Substantia nigra (tissue), 51 donors: ENCODE measurements at places on chromosomes 12 and 14.

DNA sequence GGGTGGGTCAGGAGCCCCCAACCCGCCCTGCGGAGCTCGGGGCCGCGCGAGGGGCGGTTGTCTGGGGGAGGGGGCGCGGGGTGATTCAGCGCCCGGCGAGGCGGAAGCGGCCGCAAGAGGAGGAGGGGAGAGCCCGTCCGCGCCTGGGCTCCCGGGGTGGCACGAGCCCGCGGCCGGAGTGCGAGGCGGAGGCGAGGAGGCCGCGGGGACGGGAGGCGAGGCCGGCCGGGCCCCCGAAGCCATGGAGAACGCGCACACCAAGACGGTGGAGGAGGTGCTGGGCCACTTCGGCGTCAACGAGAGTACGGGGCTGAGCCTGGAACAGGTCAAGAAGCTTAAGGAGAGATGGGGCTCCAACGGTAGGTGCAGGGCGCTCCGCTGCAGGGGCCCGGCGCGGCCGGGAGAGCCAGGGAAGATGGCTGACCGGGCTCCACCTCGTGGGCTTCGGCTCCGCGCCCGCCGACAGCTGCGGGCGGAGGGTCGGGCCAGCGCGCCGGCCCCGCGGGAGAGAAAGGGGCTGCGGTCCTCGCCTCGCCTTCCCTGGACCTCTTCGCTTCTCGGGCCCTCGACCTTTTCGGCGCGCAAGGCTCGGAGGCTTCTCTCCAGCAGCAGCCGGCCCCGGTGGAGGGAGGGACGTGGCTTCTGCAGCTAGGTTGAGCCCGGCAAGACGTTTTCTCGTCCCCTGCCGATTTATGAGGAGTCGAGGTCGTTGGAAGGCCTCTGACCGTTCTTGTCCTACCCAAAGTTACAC is 677 bp downstream of the ATP2A2 start:
- peak; percentile 53 for DNase-seq

DNA sequence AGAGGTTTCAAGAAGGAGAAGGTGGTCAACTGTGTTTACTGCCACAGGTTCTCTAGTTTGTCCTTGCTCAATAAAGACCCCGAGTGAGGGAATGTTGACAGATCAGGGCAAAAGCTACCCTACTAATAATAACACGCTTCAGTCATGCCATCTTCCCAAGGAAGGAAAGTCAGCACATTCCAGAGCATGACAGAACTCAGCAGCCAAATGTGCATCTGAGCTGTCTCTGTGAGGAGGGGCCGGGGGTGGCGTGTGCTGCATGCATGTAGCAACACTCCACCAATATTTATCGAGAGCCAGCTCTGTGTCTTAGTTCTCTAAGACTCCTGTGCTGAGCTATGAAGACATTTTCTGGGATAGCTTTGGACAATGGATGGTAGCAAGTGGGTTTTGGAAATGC is 260.4 kb downstream of the DPF3 start:
- no peak for DNase-seq

DNA sequence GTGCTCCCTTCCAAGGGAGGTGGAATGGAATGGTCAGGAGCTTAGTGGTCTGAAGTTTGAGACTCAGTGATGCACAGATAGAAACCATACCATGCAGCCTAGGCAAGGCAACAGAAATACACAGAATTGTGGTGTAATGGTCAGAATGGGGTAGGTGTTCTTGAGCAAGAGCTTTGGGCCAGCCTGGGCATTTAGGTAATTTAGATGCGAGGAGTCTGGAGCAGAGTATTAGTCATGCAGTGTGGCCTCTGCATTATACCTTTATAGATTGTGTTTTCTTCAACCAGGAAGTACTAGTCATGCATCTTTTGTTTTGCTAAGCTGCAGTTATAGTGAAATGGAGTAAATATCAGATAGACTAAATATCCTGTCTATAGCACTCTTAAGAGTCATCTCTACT is 118.3 kb downstream of the DAAM1 start:
- DNase-seq, result no peak

DNA sequence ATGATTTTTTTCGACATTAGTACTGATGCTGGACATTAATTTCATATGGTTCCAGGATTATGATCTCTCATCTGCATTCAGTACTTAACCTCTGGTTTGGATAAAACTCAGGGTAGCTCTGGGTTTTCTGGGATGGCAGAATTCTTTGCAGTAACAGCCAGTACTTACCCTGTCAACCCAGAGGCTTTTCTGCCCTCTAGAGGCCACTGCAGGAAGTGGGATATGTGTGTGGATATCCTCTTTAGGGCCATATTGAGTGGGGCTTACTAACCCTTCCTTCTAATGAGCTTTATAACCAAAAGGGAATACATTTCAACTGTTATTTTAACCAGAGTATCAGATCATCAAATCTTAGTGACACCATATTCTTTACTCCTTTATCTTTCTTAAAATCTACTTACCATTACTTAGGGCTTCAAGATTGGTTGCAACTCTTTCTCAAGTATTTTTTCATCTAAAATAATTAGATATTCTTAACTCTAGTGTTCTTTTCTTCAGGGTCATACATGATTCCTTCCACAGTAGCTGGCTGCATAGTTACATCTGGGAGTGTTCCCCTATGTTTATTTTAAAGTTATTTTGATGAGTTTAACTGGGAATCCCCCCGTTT is 488.0 kb upstream of the STXBP6 start:
- DNase-seq, result no peak

DNA sequence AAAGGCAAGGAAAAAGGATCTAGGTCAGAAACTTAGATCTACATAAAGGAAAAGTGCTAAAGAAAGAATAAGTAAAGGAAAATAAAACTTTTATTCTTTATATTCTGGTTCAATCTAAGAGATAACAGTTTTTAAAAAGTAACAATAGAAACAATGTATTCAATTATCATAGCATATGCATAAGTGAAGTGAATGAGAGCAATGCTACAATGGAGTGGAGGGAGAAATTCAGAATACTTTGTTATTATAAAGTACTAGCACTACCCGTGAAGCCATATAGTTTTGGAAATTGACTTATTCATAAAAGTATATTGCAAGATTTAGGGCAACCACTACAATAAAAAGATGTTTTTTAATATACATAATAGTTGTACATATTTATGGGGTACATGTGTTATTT is 586.0 kb upstream of the MDGA2 start:
- DNase-seq, result no peak

DNA sequence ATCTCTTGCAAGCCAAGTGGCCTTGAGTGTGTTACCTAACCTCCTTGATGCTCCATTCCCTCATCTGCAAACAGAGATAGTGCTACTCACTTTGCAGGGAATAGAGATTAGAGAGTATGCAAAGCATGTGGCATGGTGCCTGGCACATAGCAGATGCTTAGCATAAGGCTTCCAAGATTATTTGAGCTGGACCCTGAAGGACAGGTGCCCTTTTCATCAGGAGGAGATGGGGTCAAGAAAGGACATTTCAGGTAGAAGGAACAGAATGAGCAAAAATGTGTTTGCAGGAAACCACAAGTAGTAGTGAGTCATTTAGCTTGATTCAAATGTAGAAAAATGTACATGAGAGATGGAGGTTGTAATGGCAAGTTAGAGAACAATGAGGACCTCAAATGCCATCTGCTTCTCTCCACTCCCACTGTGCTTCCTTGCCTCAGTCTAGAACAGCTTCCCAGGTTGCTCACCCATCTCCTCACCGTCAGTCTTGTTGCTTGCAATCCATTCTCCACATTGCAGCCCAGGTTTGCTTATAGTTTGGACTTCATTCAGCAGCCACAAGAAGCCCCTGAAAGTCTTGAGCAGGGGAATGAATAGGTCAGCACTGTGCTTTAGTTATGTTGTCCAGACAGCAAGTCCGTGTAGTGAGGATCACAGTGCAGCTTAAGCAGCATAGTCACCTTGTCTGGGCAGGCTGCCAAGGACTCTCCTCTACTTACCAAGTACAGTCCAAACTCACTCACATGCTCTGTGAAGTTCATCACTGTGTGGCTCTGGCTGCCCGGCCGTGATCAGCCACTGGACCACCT is 536.3 kb upstream of the CCDC196 start:
- DNase-seq, result no peak

DNA sequence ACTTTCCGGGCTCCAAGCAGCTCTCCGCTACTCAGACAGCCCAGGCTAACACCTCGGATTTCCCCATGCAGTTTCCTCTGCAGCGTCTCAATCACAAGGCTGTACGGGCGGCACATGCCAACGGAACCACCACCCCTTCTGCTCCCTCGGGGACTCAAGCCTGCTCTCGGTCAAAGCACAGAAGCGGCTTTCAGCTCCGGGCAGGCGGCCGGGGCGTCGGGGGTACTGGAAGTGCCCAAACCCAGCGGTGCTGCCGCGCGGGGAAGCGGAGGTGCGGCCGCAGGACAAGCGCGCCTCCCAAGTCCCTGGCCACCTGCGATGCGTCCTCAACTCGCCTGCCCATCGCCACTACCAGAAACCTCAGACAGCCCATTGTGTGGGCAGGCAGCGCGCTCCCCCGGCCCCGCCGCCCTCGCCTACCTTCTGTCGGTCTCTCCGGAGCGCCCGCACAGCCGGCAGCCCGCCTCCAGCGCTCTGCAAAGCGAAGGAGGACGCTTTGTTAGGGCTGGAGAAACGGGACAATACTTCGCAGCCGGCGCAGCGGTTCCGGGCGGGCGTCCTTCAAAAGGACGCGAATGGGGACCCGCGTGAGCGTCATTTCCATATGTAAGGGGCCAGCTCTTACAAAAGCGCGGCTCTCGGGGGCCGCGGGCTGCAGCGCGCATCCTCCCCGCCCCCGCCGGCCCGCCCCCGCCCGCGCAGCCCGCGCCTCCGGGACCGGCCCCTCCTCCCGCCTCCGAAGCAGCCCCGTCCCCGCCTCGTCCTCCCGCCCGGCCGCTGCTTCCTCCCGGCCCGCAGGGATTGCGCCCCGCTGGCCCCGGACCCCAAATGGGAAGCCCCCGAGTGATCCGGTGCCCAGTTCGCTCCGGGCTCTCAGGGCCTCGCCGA is 674 bp downstream of the NIN start:
- DNase-seq, result peak; percentile 67

DNA sequence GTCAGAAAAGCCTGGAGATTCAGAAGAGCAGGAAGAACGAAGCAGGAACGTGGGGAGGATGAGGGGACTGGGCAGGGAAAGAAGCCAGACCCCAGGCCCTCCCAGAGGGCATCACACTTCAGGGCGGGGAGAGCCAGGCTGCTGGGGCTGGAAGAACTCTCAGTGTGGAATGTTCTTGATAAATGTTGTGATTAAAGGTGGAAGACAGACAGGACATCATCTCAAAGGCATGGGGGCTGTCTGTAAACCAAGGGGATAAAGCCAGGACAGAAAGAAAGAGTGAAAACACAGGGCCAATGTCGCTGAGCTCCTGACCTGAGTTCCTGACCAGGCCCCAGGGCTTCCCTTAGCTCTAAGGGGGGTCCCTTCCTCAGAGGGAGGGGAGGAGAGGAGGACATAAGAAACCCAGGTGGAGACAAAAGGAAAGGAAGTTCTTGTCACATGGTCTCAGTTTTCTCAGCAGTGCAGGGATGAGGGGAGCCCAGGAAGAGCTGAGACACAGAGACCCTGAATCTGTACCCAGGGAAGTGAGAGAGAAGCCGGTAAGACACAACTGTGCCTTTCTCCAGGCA is 56.3 kb downstream of the SETD3 start:
- DNase-seq, result no peak

DNA sequence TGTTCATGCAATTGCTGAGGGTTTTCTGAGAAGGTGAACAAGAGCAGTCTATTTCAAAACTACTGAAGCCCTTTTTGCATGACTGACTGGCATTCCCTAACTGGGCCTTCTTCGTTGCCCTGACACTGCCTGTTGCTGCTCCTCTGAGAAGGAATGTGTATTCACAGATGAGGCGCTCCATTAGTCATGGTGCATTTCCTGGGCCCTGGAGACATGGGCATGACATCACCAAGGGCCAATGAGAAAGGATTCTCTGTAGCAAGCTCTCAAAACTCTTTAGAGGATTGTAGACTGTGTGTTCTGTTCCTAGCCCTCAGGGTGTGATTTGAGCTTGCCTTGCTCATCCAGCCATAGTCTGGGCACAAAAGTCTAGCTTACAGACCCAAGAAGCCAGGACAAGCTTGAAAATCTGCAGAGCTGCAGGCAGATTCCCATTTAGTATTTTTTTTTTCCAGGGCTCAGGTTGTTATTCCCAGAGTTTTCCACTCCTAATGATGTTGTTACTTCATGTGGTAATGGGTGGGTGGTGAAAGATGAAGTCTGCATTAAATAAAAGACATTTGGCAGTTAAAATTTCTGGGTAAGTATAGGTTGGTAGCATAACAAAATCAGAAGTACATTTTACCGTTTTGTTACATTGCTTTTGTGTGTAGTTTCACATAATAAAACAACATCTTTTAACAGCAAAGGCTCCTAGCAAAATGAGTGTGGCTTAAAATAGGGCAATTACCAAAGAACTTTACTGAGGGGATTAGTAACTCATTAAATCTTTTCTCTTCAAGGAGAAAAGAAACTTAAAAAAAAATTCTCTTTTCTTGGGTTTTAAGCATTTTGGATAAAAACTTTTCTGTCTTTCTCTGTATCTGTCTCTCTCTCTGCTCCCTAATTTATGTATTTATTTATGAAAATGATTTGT is 318.4 kb downstream of the RAD51B start:
- no peak for DNase-seq

- DNase-seq, result peak; percentile 45
Measured at GRCh38 chr12:118189741-118190191, 53.8 kb downstream of the PEBP1 start.

GRCh38 chr12:93766796-93767523 is 89.8 kb downstream of the CRADD start:
- peak; percentile 9 for DNase-seq

DNA sequence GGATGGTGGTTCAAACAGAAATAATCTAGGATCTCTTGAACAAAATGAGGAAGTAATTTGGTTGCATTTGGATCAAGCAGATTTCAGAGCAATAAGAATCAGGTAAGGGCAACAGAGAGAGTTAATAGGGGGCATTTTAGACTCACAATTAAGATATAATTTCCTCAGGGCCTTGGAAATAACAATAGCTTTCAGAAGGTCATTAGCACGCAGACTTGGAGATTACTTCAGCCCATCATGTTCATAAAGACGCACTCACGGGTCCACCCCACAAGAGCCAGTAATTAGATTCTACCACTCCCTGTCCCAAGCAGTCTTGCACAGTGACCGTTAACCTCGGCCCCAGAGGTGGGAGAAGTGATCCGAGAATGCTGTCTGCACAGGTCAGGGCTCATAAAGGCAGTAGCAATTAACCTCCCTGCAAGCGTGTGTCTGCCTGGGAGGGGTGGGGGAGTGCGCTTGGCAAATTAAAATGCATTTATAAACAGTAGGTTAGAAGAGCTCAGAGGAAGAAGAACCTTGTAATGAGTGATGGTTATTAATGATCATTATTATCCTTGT is 125.7 kb upstream of the CCDC196 start:
- no peak for DNase-seq

DNA sequence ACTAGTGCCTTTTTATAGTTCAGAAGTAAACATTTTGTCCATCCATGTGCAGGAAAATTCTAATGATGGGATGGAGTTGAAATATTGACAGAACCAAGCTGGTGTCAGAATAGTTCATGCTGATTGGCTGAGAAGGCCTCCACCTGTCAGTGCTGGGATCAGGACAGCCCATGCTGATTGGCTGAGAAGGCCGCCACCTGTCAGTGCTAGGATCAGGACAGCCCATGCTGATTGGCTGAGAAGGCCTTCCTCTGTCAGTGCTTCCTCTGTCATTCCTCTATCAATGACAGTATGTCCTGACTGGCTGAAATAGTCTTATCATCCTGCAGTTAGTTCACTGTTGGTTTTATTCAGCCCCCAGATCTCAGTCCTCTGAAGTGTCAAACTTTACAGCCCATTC is 95.7 kb downstream of the PPP2R5C start:
- DNase-seq, result no peak

- DNase-seq, result no peak
Measured at GRCh38 chr12:9127484-9127883, 11.8 kb upstream of the A2M start.
